ENCODE measurements at places on chromosomes 7 and 10.

DNA sequence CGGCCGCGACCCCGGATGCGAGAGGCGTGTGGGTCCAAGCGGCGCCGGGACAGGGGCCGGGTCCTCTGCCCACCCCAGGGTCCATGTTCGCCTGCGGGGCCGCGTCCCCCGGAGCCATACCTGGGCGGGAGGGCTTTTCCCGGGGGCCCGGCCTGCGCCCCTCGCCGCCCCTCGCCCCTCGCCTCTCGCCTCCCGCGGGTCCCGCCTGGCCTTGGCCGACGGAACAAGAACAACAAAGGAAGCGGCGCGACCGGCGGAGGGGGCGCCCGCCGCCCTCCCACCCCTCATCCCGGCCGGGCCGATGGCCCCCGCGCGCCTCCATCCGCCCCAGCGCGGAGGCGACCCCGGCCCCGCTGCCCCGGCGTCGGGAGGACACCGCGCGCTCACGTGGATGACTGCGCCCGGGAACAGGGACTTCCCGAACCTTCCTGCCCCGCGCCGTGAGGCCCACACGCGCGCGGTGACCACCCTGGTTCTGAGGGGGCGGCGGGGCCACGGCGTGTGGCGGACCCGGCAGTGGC is 348.2 kb downstream of the DNAJB6 start:
- DNase-seq: no peak

DNA sequence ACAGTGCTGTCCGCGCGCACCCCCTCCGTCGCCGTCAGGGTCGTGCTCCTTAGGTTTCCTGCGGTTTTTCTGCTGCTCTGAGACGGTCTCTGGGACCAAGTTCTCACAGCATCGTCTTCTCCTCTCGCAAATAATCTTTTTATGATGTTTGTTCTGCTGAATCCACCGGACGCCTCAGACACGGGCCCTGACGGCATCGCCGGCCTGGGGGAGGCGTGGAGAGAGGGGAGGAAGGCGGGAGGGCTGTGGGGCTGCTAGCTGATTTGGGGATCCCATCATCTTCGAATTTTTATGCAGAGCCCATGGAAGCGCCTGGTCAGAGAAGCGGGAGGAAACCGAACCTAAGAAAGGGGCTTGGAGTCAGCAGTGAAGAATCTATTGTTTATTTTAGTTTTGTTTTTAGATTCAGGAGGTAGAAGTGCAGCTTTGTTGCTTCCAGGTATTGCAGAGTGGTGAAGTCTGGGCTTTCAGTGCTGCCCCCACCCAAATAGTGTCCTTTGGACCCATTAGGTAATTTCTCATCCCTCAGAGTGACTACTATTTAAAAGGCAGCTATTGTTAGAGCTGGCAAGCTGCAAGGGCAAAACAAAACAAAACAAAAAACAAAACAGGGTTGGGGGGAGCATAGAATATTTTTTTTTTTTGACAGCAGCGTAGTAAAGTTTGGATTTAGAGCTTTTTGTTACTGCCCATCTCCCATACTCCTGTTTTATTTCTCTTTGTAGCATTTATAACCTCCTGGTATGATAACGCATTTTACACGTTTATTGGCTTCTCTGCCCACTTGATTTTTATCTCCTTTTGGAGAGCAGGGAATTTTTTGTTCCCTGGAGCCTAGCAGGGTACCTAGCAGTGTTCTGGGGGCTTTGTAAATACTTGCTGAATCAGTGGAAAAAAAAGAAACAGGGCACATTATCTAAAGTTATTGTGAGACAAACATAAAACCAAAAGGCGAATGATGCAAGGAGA is 92.6 kb downstream of the SPAG6 start:
- DNase-seq: no peak

GRCh38 chr7:130207642-130208041 is at the start of gene SSMEM1:
Gene SSMEM1 (plus strand): TSS chr7:130207860. CDS start chr7:130207911, 51 bp downstream.
- DNase-seq: peak; percentile 11

DNA sequence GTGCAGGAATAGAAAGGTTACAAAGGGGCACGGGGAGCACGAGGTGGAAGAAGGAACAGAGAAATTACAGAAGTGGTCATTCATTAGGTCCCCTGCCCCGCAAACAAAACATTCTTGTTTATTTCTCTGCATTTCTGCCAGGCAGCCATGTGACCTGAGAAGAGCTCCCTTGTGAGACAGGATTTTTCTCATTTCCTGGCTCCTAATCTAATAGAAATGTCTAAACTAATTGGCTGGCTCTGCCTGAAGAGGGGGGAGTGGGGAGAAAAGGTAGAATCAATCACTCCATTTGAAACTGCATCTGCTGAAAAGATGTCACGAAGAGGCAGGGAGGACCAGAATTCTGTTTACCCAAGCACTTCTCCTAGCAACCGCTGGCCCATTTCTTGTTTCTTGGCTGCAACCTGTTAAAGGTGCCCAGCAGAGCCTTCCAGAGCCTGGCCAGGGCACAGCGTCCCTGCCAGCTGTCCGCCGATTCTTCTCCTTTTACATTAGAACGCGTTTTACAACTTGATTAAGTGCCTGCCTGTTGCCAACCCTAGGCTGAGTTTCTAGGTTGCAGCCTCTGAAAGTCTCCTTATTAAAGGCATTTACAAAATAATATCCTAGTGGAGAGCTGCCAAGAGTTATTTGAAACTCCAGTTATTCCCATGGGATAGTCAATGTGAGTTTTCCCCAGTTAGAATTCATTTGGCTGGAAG is 1227.6 kb downstream of the TYW1 start:
- no peak for DNase-seq

DNA sequence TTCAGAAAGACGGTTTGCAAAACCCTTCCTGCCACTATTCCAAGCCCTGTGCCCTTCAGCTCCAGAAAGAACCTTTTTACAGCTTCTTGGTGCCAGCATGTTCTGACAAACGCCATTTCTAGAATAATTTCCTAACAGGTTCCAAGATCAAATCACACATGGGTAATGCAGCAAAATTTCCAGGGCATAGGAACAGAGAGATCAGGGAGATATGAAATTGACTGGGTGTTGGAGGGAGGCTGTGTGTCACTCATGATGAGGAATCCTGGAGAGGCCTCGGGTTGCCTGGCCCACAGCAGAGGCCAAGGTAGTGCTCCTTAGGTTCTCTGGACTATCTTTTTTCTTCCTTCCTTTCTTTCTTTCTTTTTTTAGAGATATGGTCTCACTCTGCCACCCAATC is 29.5 kb downstream of the RAB19 start:
- DNase-seq: no peak

GRCh38 chr7:22371878-22372277 is 14.9 kb upstream of the RAPGEF5 start:
- DNase-seq: no peak

- DNase-seq: no peak
These were observed 35.0 kb downstream of the EVX1 start for GRCh38 chr7:27277628-27278027.

DNA sequence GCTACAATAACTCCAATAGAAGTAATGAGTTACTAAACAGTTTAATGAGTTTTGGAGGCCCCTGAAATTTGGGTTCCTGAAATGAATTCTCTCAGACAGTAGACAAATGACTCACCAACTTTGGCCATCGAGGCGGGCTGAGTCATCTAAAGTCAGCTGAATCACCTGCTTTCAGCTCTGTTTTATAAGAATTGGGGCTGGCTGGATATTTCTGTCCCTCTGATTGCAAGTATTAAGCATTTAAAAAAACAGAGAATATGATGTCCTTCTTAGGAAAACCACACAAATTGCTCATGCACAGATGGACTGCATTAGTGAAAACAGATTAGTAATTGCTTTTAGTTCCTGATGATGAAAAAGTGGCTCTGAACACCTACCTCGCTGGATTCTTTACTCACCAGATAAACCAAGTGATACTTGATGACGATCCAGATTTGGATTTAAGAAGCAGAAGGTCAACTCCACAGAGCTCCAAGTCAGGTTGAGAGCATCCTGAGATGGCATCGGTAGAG is 59.1 kb downstream of the ZNF365 start:
- DNase-seq: no peak

DNA sequence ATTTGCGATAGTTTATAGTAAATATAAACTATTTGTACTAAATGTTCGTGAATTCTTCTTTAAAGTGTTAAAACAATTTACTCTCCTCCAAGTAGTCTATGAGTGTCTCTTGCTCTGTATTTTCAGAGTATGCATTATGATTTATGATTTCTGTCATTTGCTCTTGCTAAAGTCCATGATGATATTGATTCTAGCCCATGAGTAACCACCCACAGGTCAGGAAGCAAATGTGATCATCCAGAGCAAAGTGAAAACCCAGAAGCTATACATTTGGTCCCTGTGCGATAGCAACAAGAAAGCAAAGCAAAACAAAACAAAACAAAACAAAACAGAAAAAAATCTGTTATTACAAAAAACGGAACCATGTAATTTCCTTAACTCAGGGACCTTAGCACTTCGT is 225.9 kb downstream of the HDAC9 start:
- no peak for DNase-seq

DNA sequence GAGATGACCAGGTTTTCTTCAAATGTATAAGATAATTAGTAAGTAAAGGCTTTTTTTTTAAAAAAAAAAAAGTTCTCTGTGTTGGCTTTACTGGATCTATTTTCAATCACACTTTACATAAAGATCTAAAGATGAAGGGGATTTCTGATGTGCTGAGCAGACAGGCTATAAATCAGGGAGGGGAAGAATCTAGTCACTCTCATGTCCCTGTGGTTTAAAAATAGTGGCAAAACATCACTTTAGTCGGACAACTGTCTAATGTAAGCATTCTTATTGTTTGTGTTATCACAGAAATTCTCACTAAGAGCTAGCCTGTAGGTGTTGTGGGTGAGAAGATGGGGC is 132.7 kb downstream of the ICA1 start:
- DNase-seq: no peak

DNA sequence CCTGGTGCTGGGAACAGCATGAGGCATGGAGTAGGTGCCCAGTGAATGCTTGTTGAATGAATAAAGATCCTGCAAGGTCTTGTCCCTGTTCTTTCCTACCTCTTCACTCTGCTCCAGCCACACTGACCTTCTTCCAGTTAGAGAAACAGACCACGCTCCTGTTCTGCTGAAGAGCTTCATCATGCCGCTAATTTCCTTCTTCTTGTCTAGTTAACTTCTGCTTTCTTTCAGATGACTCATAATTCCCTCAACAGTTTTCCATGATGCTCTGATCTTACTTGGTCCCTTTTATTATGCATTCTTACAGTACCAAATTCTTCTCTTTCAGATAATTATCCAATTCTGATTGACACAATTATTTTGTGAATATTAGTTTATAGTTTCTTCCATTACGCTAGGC is 59.5 kb upstream of the C1QL3 start:
- no peak for DNase-seq

- no peak for DNase-seq
These were observed 5.5 kb upstream of the ZNF316 start for GRCh38 chr7:6631605-6632004.

DNA sequence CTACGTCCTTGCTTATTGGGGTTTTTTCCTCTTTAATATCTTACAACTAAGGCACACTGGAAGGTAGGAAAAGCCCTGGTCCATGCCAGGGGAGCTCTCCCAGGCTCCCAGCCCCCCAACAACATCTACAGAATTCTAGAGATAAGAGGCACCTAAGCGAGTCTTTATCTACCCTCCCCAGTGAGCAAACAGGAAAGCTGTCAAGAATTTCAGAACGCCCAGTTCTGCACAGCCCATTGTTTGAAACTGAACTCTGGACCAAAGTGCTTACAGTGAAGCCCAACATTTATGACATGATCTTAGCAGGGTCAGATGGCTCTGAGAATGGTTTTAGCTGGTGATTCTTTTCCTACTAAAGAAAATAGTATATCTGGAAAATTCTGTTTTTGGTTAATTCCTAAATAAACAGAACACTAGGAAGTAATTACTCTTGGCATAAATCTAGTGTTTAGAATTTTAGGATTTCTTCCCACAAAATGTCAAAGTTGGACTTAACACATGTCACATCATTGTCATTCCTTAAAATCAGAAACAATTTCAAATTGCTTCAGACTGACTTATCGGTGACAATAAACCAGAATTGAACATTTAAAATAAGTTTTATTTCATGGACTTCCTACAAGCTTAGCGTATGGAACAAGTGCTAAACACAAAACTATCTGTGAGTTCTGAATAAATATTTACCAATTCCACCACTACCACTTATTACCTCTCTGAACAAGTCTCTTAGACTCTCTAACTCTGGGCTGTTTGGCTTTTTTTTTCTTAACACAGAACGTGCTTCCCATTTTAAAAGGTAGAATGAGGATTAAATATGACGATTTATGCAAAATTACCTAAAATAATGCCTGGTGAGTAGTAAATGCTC is 31.3 kb upstream of the RNF32 start:
- peak; percentile 43 for DNase-seq

Measured in hematopoietic multipotent progenitor cell treated with erythropoietin and hydrocortisone succinate and interleukin-3 and kit ligand, for 8 days (in vitro differentiated cells).